Activated CD4-positive, CD25-positive, alpha-beta regulatory T cell (primary cell): ENCODE measurements at places on chromosomes 2 and 18.

GRCh38 chr18:73124175-73124574 lies 256.4 kb upstream of the NETO1 start:
- no peak for DNase-seq

- DNase-seq: no peak
These were observed at the start of gene SNORC for GRCh38 chr2:232870018-232870765. Gene SNORC, plus strand, starts transcription at chr2:232870264. Its CDS starts 78 bp downstream, at chr2:232870342.

DNA sequence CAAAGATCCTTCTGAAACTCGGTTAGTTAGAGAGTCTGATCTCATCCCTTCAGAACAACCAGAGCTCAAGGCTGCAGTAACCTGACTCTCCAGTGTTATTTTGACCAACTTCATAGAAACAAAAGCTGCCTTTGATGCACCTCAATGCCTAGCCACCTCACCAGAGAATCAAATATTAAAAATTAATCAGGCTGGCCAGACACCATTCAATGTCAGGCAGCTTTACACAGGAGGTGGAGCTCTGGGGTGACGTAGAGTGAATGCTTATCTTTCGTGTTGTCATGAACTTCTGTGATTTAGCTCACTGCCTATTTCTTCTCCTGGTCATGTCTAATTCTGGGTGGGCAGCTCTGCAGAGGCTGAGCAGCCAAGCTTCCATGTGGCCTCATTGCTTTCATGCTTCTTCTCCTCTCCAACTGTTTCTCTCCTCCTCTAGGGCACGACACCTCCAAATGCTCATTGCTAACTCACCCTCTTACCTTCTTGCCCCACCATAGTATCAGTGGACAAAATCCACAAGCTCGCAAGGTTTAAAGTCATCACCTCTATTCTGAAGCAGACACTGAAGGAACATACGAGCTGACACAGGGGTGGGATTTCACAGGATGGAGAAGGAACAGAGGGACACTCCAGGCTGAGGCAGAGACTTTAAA lies 39.4 kb downstream of the AAK1 start:
- DNase-seq: no peak

DNA sequence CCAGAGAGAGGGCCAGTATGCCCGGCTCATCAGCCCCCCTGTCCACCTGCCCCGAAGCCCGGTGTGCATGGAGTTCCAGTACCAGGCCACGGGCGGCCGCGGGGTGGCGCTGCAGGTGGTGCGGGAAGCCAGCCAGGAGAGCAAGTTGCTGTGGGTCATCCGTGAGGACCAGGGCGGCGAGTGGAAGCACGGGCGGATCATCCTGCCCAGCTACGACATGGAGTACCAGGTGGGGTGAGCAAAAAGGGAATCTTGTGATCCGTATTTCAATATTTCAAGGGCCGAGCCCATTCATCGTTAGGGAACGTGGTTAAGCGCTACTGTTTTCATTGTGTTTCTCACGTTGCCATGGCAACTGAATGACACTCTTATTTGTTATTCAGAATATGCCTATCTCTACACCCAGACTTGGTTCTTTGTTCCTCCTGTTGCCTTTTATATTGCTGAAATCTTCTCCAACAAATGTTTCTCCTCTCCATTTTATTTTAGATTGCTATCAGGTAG lies 81.5 kb downstream of the NRP2 start:
- DNase-seq: no peak

DNA sequence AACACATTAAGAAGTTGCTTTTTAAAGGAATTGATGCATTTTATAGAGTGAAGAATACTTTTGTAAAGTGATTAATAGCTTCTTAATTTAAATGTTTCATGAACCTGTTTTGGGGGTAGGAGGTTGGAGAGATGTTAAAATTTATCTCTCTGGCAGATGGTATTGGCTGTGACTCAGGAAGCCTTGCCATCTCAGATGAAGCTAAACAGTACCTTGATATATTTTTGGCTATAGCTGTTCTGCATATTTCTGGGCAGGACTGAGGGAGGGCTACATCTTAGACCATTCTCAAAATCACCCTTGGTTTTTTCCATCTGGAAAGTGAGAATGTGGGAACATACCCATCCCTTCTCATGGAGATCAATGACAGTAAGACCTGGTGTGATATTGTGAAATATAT lies 13.4 kb downstream of the CAPN14 start:
- no peak for DNase-seq

GRCh38 chr2:83081826-83082690 lies 1377.0 kb downstream of the SUCLG1 start:
- no peak for DNase-seq

- DNase-seq: no peak
These were observed 15.5 kb downstream of the GTF2A1L start for GRCh38 chr2:48633143-48633542.

DNA sequence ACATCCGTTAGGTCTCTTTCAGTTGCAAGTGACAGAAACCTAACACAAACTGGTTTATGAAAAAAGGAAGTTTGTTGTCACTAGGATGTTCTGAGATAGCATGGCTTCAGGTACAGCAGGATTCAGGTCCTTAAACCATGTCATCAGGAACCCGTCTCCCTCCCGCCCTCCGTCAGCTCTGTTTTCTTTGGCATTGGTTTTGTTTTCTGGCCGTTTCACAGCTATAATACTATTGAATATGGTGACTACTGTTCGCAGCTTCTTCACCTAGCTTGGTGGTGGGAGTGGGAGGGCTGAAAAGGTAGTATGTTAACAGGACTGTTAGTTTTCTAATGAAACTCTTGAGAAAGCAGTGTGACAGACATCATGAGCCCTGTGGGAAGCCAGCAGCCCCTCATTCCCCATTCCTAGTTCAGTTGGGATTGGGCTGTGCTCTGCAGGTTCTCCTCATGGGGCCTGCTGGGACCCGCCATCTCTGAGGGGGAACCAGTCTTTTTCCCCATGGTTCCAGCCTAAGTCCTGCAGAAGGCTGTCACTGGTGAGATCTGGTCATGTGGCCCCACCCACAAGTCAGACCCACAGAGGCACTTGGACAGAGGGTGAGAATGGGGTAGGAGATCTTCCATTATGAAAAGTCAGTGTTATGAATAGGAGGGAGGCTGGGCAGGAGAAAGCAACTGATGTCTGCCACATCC lies 12.1 kb downstream of the PTMA start:
- no peak for DNase-seq

GRCh38 chr2:210586381-210586780 lies 30.0 kb downstream of the CPS1 start:
- no peak for DNase-seq

GRCh38 chr18:31553800-31554199 lies 37.9 kb upstream of the TTR start:
- no peak for DNase-seq

DNA sequence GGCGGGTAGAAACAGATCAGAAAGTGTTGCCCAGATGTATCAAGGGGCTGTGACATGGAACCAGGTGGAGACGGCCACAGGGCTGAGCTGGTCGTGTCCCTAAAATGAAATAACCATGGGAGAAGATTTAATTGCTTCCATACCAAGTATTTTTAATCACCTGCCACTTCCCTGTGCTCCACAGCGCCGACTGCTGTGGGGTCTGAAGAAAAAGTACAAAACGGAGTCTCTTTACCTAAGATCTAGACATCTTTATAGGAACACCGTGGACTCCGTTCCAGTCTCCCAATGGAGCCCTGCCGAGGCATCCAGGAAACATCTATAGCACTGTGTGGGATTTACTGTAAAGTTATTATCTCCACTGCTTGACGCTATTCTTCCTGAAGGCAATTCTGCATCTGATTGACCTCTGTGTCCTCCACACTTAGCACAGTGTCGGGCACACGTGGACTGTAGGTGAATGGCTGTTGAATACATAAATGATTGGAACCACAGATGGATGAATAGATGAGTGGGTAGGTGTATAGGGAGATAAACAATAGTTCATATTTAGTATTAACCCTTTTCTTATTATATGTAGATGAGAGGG lies 21.6 kb upstream of the GYPC start:
- no peak for DNase-seq

- no peak for DNase-seq
These were observed 96.0 kb downstream of the INHBB start for GRCh38 chr2:120441744-120442471.

DNA sequence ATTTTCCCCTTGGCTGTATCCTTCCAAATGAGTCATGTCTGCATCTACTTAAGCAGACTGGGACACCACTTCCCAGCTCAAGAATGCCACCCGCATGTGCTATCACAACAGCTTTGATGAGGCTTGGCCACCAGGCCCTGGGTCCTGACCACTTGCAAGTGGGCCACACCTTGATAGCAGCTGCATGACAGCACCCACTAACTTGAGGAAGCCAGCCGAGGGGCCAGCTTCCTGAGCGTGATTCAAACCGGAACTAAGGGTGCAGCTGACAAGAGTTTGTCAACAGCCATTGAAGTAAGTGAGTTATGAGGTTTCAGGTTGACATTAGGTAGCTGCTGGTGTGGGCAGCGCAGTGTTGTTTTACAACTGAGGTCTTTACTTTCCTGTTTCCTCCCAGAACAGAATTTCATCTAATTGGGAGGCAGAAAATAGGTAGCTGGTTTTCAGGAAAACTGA lies 54.4 kb downstream of the EPHA4 start:
- peak; percentile 24 for DNase-seq

GRCh38 chr2:133633881-133634409 lies 65.7 kb upstream of the NCKAP5 start:
- no peak for DNase-seq

DNA sequence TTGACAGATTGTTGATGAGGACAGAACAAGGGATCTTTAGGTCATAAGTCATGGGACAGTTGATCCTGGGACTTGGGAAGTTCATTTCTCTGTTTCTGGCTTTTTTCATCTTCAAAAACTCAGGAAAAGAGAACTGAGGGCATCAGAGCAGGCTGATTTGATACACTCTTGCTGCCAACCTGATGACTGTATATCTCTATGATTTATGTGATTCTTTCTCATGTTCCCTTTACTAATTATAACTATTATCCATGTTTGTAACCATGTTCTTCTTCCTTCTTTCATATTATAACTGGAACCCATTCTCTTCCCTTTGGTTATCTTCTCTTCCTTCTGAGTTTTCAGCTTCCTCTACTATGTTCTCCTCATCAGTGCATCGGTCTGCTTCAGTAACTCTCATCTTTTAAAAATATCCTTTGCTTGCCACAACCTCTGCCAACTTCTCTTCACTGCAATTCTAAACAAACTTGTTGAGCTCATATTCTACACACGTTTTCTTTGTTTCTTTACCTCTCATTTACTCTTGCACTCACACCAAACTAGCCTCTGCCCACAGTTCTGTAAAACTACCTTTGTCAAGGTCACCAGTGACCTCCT lies 13.5 kb downstream of the RASGRP3 start:
- DNase-seq: no peak

DNA sequence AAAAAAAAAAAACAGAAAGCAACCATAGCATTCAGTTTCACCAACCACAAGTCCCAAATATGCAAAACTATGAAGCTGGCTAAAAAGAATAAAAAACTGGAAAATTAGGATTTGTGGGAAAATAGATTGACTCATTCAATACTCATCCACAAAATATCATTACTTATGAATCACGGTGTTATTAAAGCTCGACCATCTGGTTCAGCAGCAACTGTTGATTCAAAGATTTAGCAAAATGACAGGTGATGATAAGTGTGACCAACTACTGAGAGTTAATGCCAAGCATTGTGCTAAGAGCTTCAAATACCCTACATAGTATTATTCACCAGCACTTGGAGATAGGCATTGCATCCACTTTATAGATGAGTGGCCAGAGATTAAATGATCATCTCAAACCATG lies 26.2 kb upstream of the XDH start:
- no peak for DNase-seq

GRCh38 chr18:76364282-76365259 lies 130.5 kb downstream of the ZNF516 start:
- no peak for DNase-seq

GRCh38 chr2:37205689-37206341 lies 9.5 kb downstream of the CEBPZOS start:
- no peak for DNase-seq

GRCh38 chr18:45116116-45116515 lies 435.4 kb downstream of the SETBP1 start:
- no peak for DNase-seq

DNA sequence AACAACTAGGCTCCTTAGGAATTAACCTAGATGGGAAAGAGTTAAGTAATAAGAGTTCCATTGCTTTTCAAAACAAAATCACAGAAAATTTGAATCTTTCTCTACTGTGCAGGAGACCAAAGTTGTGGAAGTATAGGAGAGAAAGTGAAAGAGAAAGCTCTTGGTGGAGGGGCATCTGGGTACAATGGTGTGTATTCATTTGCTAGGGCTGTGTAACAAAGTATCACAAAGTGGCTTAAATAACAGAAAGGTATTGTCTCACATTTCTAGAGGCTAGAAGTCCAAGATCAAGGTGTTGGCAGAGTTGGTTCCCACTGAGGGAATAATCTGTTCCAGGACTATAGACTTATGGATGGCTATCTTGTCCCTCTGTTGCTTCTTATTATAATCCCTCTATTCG lies 50.5 kb upstream of the GORASP2 start:
- DNase-seq: no peak

DNA sequence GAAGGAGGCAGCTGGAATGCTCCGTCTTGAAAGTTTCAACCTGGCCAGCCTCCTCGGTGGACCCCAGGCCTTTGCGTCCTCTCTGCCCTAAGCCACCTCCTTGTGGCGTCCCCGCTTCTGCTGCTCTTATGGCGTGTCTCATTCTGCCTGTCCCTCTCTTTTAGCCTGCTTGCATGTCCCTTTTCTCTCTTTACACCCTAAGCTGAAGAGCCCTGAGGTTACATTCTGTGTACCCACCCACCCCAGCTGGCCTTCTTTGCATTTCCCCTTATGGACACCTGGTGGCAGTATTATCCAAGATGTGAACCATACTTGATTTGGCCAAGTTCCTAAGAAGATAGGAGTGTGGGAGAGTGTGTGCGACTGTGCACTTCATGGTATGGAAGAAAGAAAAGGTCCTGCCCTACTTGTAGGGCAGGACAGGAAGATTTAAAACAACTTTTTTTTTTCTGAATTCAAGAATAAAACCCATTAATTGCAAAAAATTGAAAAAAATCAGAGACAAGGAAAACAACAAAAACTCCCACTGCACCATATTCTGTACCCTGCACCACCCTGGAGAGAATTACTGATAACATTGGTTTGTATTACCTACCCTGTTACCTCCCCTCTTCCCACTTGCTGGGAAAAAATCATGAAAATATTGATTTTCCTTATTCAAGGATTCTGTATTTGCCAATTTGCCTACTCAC lies 77.4 kb downstream of the DYSF start:
- DNase-seq: no peak

DNA sequence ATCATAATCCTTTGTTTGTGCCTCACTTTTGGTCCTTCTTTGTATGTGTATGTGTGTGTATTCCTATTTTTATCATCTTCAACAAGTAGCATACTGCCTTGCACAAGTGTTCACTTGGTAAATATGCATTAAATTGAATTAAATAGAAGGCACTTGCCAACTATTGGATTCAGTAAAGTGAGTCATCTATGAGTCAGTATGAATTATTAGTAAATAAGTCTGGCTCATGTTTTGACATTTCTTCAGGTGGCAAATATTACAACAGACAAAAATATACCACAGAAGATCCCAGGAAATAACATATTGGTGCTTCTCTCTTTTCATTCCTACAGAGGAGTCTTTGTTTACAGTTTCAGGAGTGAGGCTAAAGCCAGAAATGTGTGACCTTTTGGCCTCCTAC lies 84.1 kb downstream of the CDK15 start:
- no peak for DNase-seq
